ENCODE measurements at places on chromosomes 13 and 19. TPM values are rescaled to one million over a fixed set of nuclear protein-coding genes. Genes with fewer than 3 reads are reported as not detected.

The ARRDC5 gene
- total RNA-seq: not detected

DNA sequence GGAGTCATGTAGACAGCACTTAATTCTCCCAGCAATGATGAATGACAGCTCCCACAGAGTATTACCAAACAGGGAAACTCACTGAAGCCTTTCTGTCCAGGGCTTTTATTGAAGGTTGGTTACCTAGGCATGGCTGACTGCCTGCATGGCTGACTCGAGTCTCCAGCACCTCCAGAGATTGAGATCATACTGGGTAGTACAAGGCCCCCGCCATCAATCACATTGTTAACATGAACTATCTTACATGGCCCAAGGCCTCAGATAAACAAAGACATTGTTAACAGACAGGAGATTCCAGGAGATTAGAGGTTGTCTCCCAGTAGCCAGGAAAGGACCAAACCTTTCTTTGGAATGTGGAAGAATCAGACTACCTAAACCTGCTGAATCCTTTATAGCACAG is 128.3 kb upstream of the LSM14A start:
- DNase-seq: no peak

- DNase-seq: no peak
These were observed 25.3 kb upstream of the ZSCAN18 start for GRCh38 chr19:58123354-58123753.

DNA sequence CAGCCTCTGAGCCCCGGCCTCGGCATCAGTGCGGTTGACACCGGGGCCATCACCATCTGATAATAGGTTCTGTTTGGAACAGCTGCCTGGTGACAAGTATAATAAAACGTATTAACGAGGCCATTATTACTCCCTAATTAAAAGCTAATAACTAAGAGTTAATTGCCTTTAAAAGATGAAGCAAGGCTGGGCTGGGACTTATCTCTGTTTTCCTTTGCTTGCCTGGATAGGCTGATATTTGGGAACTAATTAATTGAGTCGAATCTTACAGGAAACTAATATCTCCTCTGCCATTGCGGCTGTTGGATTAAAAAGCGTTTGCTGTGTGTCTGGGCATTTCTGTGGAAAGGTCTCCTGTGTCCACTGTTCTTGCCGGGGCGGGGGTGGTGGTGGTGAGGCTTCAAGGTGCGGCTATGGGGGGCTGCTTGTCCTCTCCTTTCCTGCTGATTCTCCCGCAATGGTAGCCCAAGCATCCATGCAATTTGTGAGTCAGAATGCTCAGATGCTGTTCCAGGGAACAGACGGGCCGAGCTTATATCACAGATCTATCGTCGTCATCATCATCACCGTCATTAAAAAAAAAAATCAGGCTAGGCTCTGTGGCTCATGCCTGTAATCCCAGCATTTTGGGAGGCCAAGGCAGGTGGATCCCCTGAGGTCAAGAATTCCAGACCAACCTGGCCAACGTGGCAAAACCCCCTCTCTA is 162.7 kb downstream of the PTPRS start:
- no peak for DNase-seq
